AG09319 (cell line): ENCODE measurements at places on chromosomes 6 and 20.

GRCh38 chr6:35258858-35259193 is 709 bp upstream of the ZNF76 start:
- no peak for DNase-seq

GRCh38 chr6:14981960-14982359 is 263.9 kb upstream of the JARID2 start:
- no peak for DNase-seq

DNA sequence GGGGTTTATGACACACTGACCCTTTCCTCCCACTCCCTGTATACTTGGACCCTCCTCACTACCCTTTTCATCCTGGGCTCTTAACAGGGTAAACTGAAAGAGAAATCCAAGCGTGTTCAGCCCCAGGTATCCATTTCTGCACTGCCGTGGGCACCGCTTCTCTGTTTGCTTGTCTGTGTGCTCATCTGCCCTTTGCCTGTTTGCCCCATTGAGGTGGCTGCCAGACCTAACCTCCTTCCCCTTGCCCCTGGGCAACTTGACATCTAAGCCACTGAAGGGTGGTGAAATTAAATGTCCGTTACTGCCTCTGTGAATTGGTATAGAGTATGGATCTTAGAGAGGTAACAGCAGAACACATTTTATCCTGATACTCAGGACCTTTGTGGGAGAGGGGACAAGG is 38.7 kb downstream of the ACSS2 start:
- no peak for DNase-seq

DNA sequence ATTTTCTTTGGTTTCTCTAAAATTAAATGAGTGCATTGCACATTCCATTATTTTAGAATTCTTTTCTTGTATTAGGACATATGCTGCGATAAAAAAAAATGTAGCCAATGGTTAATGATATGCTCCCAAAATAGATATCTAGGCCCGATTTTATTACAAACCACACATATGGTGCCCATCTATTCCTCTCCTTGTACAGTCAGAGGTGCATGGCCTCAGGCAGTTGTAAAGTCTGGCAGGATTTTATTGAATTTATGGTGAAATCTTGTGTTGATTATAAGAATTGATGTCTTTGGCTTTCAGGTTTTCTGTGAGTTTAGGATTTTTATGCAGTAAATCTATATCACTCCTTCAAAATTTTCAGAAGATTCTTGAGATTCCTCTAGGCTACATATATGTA is 192.2 kb downstream of the RFPL4B start:
- no peak for DNase-seq

- no peak for DNase-seq
Observed at GRCh38 chr6:35318196-35319171, 20.9 kb downstream of the DEF6 start.

GRCh38 chr6:31752739-31753319 is 9.6 kb upstream of the SAPCD1 start:
- DNase-seq: no peak

GRCh38 chr6:159181914-159182313 is 12.7 kb downstream of the FNDC1 start:
- DNase-seq: no peak

- peak; percentile 35 for DNase-seq
Observed at GRCh38 chr6:163419413-163420288, 5.1 kb downstream of the QKI start.

GRCh38 chr6:77180326-77180725 is 283.0 kb downstream of the HTR1B start:
- no peak for DNase-seq

DNA sequence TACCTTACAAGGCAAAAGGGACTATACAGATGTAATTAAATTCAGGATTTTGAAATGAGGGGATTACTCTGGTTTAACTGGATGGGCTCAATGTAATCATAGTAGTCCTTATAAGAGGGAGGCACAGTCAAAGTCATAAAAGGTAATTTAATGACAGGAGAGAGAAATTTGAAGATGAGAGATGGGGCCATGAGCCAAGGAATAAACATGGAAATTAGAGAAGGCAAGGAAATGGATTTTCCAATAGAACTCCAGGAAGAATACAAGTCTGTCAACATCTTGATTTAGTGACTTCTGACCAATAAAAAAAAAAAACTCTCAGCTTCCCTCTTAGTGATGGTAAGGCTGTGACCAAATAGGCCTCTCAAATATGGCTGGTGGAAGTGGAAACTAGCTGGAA is 101.9 kb upstream of the BEND3 start:
- DNase-seq: no peak

DNA sequence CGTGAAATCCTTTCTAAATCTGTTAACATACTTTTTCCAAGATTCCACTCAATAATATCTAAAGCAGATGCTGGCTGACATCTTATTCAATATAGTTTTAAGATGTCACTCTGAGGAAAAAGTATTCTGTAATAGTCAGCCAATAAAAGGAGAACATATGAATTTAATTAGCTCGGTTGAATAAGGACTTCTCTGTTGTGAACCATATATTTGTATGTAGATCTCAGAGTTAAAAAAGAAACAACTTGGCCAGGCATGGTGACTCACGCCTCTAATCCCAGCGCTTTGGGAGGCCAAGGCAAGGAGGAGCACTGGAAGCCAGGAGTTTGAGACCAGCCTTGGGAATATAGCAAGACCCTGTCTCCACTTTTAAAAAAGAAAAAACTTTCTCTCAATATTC is 7.4 kb upstream of the CD24 start:
- peak; percentile 42 for DNase-seq

DNA sequence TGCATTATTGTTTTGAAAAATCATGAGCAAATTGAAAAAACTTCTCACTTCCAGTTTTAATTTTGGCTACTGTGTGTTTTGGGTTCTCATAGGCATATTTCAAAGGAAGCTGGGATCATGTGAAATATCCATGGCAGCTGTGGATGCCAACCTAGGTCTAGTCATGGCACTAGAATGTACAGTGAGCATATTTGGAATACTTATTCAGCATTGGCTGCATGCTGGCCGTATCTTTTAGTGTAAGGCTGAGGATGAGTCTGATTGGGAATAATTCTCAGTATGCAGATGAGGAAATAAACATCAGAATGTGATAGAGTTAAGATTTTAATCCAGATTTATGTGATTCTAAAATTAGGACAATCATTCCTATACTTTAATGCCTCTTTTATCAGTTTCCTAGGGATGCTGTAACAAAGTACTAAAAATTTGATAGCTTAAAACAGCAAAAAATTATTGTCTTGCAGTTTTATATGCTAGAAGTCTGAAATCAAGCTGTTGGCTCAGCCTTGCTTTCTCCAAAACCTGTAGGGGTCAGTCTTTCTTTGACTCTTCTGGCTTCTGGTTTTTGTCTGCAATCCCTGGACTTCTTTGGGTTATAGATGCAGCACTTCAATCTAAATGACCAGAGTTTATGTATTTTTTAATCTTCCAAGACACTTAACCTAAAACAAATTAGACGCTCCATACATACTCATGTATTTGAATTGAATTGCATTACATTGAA is 37.7 kb upstream of the DEFB112 start:
- DNase-seq: no peak

DNA sequence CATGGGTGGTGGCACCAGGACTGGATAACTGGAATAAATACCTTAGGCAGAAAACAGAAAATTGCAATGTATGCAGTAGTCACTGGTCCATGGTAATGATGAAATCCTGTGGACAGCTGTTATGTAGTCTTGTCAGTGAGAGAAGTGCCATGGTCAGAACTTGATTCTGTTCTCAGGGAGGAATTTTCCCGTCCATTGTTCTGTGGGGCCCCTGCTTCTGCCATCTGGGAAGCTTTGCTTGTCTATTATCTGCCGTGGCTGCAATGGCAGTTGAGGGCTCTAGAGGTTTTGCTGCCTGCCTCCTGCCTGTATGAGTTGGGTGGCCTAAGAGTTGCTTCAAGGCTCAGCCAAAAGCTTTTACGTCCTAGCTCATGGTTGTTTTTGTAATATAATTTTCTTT is 126.8 kb upstream of the SLC35B3 start:
- no peak for DNase-seq

GRCh38 chr6:27280064-27280539 is 32.0 kb downstream of the POM121L2 start:
- no peak for DNase-seq

- no peak for DNase-seq
Observed at GRCh38 chr6:15780437-15780836, 117.6 kb upstream of the DTNBP1 start.

- no peak for DNase-seq
Observed at GRCh38 chr6:36343109-36343680, 6.5 kb upstream of the BNIP5 start.

GRCh38 chr6:33905071-33905609 is 101.3 kb upstream of the MLN start:
- no peak for DNase-seq

DNA sequence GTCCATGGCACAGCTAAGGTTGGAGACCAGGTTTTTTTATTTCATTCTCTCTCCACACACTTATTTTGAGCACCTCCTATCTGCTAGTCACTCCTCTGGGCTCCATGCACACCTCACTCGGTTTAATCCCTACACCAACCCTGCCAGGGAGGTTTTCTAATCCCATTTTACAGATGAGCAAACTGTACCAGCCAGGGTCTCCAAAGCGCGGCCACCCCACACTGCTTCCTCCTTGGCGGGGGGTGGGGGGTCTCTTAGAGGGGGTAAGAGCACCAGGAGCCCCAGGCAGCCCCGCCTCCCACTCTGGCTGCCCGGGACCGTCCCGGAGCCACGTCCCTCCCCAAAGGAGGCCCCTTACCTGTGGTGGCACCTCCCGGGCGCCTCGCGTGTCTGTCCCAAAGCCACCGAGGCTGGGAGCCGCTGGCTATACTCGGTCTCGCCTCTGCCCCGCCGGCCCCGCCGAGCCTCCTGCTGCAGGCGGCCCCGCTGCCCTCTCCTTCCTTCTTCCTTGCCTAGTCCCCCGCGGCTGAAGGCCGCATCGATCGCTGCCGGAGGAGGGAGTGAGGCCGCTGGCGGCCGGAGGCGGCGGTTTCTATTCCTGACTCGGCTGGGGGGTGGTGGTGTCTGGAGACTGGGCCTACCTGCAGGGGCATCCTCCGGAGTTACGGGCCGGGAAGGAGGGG is at the start of gene KCNS1:
KCNS1 (minus strand) TSS at position 565 of the 683 bp plus-strand sequence. CDS start 1,891 bp downstream, outside the sequence.
- DNase-seq: no peak

- DNase-seq: no peak
Observed at GRCh38 chr20:8534368-8535160, 402.5 kb downstream of the PLCB1 start.

- no peak for DNase-seq
Observed at GRCh38 chr20:35318502-35319157, 26.4 kb upstream of the FAM83C start.

DNA sequence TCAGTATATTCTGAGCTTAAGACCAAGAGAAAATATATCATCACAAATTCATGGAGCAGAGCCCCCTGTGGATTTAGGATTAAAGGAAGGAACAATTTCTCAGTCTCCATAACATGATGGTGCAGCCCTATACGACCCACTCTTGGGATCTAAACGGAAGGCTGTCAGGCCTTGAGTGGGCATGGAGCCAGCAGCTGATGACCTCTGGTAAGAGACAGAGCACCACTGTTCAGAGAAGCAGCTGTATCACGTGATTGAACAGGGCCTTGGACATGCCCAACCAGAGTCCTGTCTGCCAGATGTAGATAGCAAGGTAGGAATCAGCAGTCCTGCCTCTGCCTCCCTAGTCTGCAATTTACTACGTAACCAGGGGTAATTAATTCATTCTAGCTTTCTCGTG is 259.4 kb upstream of the POU3F2 start:
- no peak for DNase-seq

GRCh38 chr6:90413867-90414266 is 117.2 kb upstream of the BACH2 start:
- no peak for DNase-seq

- no peak for DNase-seq
Observed at GRCh38 chr6:132132422-132132821, 181.2 kb upstream of the CCN2 start.

DNA sequence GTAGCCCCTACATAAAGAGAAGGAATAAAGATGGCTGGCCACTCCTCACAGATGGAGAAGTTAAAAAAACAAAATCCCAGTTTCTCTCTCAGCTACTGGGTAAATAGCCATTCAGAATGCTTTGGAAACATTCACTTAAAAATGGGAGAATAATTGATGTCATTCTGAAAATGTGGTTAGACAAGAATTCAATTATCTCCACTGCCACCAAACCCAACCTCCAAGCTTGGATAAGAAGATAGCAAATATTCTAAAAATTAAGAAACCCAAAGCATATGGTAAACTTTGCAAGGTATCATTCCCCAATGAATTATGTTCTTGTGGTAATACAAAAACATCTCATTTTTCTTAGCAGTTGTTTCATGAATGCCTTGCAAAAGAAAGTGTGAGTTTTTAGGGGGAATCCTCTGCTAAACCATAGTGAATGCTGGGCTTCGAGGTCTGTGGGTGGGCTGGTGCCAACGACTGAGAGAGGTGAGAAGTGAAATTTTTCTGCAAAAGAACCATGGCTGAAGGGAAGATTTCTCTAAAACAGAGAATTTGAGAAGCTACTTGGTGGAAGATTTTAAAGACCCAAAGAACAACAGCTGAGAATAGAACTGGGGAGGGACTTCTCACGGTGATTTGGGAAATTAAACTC is 497.9 kb upstream of the JARID2 start:
- DNase-seq: no peak

DNA sequence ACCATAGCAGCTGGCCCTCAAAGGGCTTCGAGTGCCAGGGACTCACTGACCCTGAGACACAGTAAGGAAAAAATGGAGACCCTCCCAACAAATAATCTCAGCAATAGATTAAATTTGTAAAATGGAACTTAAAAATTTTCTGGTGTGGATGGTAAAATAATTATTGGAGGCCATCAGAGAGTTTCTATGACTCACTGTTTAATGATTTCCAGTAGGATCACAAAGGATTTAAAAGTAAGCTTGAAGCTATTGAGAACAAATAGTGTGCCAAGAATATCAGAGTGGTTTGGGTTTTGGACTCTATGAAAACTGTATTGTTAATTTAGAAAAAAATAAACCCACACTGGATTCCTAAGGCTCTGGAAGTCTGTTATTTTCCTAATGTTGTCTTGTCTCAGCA is 115.2 kb upstream of the AKIRIN2 start:
- no peak for DNase-seq

GRCh38 chr20:10218536-10219451 is at the start of gene SNAP25:
SNAP25 (plus strand) TSS chr20:10218830; CDS start chr20:10275492, 56,662 bp downstream.
- DNase-seq: peak; percentile 77

DNA sequence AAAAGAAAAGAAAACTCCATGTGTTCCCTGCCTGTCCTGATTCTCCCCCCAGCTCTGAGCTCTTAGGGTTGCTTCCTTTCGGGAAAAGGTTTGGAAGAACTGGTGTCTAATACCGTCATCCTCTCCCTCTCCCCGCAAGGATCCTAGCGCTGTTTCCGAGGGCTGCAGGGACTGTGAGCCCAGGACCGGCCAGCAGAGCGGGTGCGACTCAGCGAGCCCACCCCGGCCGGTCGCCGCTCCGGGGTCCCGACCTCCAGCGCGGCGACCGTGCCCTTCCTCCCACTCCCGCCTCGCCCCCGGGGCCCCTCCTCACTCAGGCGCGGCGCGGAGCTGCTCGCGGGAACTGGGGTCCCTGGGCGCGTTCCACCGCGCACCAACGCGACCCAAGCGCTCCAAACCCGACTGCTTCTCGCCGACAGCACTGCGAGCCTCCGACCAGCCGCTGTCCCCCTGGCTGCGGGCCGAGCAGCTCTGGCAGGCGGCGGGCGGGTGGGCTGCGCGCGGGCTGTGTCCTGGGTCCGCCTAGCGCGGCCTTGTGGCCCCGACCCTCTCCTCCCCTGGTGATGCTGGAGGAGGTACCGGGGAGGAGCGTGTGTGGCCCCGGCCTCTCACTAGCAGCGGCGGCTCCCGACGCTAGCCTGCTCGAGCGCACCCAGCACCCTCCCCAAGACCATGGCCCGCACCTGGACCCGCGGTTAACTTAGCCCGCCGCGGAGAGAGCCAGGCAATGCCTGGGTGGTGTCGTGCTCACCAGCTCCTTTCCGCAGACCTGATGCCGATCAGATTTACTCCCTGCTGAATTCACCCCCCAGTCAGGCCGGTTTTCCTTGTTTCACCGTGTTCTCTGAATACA is at the start of gene PLA2G7:
PLA2G7 (minus strand) TSS at position 509 of the 853 bp plus-strand sequence. CDS start 12,484 bp downstream, outside the sequence.
- DNase-seq: no peak
